ENCODE measurements at places on chromosomes 2 and 18.

GRCh38 chr2:215028231-215028630 lies 110.2 kb downstream of the ABCA12 start:
- DNase-seq: peak; percentile 61

DNA sequence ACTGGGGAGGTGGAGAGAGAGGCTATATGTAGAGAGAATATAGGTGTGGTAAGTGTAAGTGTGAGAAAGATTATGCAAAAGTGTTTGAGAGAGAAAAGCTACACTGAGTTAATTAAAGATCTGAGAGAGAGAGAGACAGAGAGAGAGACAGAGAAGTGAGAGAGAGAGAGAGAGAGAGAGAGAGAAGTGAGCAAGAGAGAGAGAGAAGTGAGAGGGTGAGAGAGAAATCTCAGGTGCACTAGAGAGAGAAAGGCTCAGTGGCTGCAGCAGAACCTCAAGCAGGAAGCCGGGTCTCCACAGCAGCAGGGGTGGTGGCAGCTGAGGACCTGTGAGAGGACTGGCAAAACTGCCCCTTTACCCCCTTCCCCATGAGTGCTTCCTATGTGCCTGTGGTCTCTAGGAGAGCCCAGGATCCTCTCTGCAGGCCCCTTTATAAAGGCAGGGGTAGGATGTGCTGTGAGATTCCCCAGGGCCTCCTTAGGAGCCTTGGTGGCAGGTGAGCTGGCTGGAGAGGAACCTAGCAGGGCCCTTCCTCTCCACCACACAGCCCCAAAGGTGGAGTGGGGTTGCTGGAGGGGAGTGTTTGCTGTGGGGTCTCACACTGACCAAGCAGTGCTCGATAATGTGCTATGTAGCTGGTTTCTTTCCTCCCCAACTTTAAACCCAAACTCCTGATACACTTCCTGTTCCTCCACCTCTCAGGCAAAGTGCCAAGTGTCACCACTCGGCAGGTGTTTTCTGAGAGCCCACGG lies 52.6 kb downstream of the SLC4A5 start:
- DNase-seq: no peak

DNA sequence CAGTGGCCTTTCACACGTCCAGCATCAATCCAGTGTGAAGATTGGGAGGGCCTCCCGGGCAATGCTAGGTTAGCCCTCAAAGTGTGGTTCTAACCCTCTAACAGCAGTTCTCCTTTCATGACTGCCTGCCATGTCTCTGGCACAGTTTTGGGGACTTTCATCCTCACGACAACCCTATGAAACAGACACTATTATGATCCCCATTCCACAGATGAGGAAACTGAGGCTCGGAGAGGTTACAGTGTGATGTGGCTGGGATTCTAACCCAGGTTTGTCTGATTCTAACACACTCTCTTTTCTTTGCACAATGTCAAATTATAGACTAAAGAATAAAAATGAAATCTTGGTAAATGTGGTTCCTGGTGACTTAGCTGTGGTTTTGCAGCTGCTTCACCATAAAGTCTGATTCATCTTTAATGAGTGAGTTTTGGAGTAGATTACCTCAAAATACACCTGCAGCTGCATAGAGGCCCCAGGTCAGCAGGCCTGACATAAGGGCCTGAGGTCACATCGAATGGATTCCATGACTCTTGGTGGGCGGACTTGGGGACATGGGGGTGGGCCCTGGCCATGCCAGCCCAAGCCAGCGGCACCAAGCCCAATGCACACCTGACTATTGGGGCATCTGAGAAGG lies 214.4 kb downstream of the GLI2 start:
- peak; percentile 28 for DNase-seq

GRCh38 chr2:128645631-128646030 lies 327.0 kb upstream of the HS6ST1 start:
- DNase-seq: no peak

DNA sequence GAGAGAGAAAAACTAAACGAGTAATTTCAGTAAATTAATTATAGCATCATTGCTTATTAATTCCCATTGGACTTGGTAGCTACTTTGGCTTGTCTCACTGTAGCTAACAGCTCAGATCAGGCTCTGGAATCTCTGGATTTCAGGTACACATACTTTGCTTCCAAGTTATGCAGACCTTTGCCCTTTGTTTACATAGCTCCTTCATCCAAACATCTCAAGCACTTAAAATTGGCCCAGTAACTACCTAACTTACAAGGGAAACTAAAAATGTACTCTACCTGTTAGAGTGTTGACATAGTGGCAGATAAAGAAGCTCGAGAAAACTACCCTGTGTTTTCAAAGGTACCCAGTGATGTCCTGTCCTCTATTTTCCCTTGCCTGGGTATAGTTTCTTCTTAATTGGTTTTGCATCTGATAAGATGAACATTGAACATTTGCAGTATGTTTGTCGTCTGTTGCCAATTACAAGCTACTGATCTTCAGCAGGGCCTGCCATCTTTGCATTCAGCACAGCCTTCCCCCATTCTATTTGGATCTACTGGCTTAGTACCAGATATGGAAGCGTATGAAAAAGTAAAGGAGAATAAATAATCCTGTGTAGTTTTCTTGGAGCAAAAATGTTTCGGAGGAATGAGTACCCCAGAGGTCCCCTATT lies 601.5 kb upstream of the FANCL start:
- DNase-seq: no peak

- DNase-seq: peak; percentile 83
These were observed 813 bp upstream of the MEIS1 start for GRCh38 chr2:66433945-66434678.

- DNase-seq: no peak
These were observed 37.0 kb upstream of the CTDP1 start for GRCh38 chr18:79642626-79643025.

DNA sequence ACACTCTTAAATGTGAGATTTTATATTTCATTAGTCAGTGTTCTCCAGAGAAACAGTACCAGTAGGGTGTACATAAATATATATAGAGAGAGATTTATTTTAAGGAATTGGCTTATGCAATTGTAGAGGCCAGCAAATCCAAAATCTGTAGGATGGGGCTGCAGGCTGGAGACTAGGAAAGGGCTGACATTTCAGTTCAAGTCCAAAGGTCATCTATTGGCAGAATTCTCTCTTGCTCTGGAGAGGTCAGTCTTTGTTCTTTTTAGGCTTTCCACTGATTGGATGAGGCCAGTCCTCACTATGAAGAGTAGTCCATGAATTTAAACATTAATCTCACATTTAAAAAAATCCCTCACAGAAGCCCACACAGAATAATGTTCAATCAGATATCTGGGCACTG lies 170.8 kb upstream of the NCKAP5 start:
- DNase-seq: no peak

- peak; percentile 15 for DNase-seq
These were observed 143.6 kb upstream of the PXDN start for GRCh38 chr2:1887915-1888314.

DNA sequence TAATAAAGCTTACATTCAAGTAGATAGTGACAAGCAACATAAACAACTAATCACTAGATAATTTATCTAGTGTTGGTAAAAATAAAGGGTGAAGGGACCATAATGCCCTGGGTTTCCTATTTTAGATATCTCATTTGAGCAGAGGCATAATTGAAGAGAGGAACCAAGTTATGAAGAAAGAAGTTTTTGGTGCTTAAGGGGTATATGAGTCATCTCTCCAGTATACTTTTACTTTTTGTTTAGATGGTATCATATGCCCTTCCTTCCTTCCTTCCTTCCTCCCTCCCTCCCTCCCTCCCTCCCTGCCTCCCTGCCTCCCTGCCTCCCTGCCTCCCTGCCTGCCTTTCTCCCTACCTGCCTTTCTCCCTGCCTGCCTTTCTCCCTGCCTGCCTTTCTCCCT lies 1053.5 kb upstream of the CELF4 start:
- DNase-seq: no peak

GRCh38 chr2:20693317-20693716 lies 26.4 kb downstream of the GDF7 start:
- no peak for DNase-seq

GRCh38 chr18:8601277-8602032 lies 7.8 kb upstream of the RAB12 start:
- no peak for DNase-seq

DNA sequence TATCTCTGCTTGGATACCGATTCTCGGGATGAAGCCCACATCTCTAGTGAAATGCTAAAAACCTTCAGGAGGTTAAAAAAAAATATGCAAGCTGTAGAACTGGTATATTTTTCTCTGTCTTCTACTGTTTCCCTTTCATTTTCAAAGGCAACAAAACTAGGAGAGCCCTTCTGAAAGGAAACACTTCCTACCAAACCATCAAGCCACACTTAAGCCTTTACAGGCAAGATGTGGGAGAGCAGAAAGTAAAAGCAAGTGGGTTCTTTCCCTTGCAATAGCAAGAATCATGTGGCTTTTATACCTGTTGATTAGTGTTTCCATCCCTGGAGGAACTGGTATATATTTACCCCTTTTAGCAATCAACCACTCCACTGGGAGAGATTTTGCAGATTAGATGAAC lies 147.9 kb upstream of the ACAA2 start:
- no peak for DNase-seq

DNA sequence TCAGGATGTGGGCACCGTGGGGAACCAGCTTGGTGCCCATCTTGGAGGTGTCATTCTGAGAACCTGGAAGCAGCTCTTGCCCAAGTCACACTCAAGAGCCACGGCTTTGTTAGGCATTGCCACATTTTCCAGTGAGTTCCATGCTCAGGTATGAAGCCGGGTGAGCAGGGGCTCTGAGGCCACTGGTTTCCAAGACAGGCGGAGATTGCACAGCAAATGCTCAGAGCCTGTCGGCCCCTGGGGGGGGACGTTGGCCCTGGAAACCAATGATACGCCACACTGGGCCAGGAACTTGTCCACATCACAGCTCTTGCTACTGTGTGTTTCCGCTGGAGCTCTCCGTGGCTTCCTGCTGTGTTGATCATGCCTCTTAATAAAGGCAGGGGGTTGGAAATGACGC lies 52.5 kb upstream of the SALL3 start:
- DNase-seq: no peak

DNA sequence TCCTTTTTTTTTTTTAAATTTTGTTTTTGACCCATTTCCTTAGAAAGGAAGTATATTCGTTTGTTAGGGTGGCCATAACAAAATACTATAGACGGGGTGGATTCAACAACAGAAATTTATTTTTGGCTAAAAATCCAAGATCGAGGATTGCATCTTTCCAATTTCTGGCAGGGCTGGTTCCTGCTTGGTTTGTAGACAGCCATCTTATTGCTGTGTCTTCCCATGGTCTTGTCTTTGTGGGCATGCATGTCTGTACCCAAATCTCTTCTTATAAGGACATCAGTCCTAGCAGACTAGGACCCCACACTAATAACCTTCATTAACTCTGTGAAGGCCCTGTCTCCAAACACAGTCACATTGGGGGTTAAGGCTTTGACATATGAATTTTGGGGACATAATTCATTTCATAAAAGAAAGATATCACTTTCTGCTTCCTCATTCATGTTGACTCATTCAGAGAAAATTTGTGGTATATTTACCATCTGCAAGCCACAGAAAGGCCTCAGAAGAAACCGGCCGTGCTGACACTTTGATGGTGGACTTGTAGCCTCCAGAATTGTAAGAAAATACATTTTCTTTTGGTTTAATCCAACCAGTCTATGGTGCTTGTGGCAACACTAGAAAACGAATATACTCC lies 262.1 kb downstream of the LPIN1 start:
- peak; percentile 78 for DNase-seq

DNA sequence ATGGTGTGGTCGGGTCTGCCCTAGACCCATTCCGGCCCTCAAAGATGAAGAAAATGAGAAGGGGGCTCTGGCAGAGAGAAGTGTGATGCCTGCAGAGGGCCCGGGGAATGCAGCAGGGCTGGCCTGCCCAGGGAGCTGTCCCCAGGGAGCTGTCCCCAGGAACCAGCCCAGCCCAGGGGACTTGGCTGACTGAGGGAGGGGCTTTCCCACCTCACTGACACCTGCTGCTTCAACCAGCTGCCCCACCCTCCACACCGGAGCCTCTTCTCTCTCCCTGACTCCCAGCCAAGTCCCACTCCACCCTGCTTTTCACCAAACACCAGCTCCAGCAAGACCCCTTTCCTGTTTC lies 111.2 kb downstream of the STPG4 start:
- no peak for DNase-seq

DNA sequence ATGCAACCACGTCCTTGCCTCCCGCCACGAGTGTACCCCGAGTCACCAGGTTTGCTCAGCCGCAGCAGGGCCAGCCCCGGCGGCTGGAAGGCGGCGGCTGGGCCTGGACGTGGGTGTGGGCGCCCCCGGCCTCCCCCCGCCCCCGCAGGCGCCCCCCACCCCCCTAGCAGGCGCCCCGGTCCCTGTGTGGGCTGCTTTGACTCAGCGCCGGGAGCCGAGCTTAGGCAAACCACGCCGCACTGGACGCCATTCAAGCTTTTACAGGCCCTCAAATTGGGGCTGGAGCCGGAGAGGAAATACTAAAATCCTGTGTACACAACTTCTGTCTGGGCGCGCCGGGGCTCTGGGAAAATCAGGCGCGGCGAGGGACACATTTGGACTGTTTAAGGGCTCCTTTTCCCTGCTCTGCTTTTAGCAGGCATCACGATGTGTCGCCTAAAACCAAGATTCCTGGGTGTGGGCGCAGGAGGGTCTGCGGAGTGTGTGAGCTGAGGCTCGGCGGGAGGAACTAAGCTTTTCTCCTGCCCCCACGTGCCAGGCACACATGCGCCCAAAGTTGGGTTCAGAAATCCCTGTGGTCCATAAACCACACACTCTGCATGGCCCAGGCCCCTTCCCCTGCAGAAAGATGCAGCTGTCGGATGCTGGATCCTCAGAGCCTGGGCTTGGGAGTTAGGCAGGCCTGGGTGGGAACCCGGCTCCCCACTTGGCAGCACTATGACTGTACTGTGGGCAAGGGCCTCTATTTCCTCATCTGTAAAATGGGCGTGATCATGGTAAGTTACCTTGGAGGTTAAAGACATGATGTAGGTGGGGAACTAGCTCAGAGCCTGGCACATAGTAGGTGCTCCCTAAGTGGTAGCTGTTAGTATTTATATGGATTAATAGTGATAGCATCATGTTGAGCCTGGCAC lies 57.6 kb downstream of the ATOH8 start:
- peak; percentile 50 for DNase-seq

DNA sequence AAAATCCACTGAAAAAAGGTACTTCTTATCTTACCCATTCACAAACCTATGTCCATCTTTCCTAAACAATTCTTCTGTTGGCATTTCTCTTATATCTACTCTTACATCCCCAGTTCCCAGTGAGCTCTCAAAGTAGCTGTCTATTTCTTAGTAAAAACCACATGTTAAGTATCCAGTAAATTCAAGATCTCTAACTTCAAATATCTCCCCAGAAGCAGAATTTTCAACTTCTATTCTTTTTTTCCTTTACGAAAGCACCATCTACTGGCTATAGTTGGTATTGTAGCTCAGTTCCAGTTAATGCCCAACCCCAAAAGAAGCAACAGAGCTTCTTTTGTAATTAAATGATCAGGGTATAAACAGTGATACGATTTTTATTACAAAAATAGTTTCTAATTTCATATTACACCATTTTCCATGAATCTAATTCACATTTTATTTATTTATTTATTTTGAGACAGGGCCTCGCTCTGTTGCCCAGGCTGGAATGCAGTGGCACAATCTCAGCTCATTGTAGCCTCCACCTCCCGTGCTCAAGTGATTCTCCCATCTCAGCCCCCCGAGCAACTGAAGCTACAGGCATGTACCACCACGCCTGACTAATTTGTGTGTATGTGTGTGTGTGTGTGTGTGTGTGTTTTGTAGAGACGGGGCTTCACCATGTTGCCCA lies 28.5 kb downstream of the HRH4 start:
- DNase-seq: peak; percentile 58

- peak; percentile 86 for DNase-seq
These were observed at the start of gene FAP for GRCh38 chr2:162243294-162243693. Gene FAP (minus strand): TSS chr2:162243445. CDS start chr2:162243327, 118 bp downstream.

Measured in ELR (cell line).